ENCODE measurements at places on chromosomes 11 and 22.
A peak's percentile ranks its signal among the peaks of the same experiment; 100 is the strongest.

GRCh38 chr22:40721266-40721665 is 42.0 kb downstream of the MCHR1 start:
- no peak for DNase-seq

DNA sequence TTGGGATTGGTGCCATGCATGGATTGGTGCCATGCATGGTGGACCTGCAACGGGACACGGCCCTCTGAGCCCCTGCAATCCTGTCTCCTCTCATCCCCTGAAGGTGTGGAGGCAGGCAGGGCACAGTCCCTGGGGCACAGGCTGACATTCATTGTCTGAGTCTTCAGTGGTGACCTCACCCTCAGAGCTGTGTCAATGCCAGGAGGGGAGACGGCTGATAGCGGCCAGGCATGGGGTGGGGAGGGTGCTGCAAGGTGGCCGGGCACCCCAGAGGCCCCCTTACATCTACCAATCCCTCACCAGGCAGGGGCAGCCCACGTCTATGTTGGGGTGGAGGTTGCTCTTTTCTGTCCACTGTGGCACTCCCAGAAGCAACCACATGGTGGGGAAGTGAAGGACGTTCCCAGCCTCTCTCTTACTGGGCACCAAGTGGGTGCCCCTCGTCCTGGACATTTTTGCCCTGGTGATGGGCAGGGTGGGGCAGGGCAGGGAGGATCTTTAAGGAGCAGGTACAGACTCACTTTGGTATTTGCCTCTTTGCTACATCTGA is 47.6 kb downstream of the NECTIN1 start:
- DNase-seq = no peak

GRCh38 chr11:107563702-107564101 is 1.8 kb downstream of the ALKBH8 start:
- DNase-seq = no peak

GRCh38 chr22:26665813-26666231 is 8.4 kb downstream of the MIAT start:
- no peak for DNase-seq

GRCh38 chr11:66470015-66470414 is 3.3 kb downstream of the PELI3 start:
- DNase-seq = no peak

GRCh38 chr11:118226296-118226695 is 1.5 kb upstream of the JAML start:
- no peak for DNase-seq

DNA sequence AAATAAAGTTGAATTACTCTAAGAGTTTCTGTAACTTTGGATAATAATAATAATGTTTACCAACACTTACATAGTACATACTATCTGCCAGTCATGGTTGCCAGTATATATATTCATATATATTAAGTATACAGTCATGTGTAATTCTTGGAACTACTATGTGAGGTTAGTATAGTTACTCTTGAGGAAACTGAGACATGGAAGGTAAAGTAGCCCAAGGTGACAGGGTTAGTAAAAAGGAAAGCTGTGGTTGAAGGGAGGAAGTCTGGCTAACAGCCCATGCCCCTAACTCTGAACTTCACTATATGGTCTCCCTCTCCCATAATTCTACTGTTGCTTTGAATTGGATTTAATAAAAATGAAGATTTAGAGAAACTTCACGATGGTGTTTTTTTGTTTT is 24.9 kb downstream of the FDX1 start:
- no peak for DNase-seq

DNA sequence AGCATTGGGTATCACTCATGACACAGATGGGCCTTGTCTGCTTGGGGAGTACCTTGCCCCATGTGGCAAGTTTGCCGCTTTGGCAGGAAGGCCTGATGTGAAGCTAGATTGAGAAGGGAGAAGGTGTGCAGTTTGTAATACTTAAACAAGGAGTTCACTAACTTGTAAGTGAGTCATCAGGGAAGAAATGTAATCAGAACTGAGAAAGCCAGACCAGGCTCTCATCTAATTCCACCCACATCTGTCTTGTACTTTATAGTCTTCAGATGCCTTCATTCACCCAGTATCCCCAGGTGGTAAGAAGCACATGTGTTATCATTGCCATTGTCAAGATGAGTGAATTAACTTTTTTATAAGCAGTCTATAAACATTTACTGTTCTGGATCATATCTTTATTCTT is 116.0 kb upstream of the DDI1 start:
- DNase-seq = no peak

- DNase-seq = no peak
These were observed 16.2 kb upstream of the CTTN start for GRCh38 chr11:70381872-70382861.

GRCh38 chr22:16987822-16988221 is 20.2 kb downstream of the GAB4 start:
- DNase-seq = no peak

GRCh38 chr11:60831143-60831500 is 10.8 kb upstream of the CCDC86 start:
- DNase-seq = peak; percentile 88

- DNase-seq = no peak
These were observed 416.7 kb downstream of the NTM start for GRCh38 chr11:131787119-131787518.

GRCh38 chr11:17161515-17161914 is 46.3 kb downstream of the PIK3C2A start:
- no peak for DNase-seq

GRCh38 chr22:39631381-39632286 is 61.1 kb downstream of the CACNA1I start:
- no peak for DNase-seq

- no peak for DNase-seq
These were observed 33.9 kb downstream of the SYTL2 start for GRCh38 chr11:85776951-85777602.

- no peak for DNase-seq
These were observed 38.5 kb downstream of the BCR start for GRCh38 chr22:23218867-23219251.

- DNase-seq = no peak
These were observed 13.8 kb downstream of the LARGE1 start for GRCh38 chr22:33906475-33906874.

DNA sequence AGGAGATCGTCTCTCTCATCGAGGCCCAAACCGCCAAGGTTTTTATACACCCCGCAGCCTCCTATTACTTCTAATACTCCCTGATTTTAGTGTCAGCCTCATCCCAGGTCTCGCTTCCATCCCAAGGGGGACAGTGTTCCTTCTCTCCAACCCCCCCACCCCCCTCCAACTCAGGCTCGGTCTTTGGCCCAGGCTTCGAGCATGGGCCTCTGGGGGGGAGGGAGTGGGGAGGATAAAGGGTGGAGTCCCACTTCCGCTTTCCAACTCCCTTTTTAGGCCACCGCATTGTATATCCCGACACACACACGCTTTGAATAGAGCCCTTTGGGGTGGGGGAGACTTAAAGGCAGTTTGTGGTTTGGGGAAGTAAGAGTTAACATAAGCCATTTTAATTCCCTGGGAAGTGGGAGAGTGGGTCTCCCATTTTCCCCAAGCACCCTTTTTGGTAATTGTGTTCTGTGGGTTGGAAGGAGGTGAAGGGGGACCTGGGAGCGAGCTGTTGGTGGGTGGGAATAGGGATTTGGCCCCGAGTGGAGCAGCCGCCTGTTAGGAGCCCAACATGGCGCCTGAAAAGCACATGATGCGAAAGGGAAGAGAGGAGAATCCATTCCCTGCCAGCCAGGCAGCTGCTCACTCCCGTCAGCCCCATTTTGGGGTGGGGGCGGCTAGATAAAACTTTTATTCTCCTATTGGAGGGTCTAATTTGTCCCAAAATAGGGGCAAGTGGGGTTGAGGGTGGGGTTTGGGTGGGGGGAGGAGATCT is 844 bp downstream of the PCF11 start:
- peak; percentile 36 for DNase-seq

DNA sequence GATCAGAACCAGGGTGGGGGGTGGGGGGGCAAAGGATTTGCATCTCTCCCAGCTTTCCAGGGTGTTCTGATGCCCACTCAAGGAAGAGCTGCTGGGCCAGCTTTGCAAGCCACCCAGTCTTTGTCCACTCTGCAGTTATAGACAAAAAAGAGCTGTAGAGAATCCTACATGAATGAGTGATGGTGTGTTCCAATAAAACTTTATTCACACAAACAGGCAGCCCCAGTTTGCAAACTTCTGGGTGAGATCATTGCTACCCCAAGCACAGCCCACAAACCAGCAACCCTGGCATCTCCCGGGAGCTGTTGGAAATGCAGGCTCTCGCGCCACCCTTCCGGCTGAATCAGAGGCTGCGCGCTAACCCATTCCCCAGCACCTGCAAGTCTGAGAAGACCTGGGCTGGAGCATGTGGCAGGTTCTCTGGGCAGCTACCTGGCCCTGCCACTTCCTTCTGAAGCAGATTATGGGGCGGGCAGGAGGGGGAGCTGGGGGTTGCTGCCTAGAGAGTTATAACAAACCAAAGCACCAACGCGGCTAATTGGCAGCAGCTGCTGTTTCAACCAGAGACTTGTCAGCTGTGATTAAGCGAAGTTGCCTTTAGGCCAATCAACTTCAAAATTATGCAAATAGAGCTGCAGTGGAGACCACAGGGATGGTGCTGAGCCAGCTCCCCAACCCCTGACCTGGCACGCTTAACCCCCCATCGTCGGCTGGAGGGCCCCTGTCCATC is 3.8 kb upstream of the SHISAL1 start:
- no peak for DNase-seq

Data from CD8-positive, alpha-beta T cell (primary cell).